ENCODE measurements at places on chromosomes 5 and 9.

DNA sequence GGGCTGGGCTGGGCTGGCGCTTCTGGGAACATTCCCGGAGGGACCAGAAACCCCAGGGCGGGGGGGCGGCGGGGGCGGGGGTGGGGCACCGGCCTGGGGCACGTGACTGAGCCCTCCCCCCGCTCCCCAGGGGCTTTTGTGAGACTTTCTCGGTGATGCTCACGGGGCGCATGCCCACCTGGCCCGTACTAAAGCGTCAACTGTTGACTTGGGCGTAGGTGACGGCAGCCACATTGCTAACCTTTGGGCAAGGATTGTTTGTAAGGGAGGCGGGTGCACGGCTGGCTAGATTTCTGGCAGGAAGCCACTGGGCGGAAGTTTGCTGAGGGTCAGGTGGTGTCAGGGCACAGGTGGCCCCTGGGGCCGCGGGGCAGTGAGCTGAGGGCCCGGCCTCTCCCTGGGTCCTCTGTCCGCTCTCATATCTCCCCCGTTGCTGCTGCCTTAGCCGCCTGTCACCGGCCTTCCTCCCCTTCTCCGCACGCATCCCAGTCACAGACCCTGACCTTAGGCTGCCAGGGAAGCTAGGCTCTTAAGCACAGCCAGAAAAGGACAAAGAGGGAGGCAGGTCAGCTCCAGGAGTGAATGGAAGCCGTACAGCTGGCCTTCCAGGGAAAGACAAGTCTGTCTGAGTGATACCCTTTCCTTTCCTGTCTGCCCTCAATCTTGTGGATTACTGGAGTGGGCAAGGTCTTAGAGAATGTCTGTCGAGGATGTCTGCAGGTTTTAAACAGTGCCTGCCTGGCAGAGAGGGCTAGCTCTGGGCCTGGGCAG is 812 bp downstream of the CACFD1 start:
- no peak for DNase-seq

DNA sequence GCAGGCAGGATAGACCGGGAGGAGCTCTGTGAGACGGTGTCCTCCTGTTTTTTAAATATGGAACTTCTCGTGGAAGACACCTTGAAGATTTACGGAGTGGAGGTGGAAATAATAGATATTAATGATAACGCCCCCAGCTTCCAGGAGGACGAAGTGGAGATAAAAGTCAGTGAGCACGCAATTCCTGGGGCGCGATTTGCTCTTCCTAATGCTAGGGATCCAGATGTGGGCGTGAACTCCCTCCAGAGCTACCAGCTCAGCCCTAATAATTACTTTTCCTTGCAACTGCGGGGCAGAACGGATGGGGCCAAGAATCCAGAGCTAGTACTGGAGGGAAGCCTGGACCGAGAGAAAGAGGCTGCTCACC is 621 bp downstream of the PCDHGA11 start:
- DNase-seq = no peak

DNA sequence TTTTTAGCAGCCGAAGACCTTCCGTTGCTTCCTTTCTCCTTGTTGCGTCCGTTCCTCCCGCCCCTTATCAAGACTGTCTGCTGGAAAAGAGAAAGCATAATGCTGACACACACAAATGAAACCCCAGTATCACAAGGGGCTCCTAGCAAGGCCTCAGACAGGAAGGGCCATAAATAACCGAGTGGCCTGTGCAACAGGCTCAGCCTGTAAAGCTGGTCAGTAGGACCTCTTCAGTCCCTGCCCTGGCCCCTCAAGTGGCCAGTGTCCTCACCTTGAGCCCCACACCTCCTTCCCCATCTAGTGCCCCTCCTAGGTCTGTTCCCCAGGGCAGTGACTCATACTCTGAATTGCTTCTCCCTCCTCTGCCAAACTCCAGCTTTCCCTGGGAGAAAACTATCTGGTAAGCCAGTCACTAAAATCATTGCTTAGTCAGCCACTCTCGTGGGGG is 174.6 kb upstream of the IL12B start:
- peak; percentile 49 for DNase-seq

GRCh38 chr5:4420681-4421080 is 719.4 kb upstream of the ADAMTS16 start:
- DNase-seq = no peak

DNA sequence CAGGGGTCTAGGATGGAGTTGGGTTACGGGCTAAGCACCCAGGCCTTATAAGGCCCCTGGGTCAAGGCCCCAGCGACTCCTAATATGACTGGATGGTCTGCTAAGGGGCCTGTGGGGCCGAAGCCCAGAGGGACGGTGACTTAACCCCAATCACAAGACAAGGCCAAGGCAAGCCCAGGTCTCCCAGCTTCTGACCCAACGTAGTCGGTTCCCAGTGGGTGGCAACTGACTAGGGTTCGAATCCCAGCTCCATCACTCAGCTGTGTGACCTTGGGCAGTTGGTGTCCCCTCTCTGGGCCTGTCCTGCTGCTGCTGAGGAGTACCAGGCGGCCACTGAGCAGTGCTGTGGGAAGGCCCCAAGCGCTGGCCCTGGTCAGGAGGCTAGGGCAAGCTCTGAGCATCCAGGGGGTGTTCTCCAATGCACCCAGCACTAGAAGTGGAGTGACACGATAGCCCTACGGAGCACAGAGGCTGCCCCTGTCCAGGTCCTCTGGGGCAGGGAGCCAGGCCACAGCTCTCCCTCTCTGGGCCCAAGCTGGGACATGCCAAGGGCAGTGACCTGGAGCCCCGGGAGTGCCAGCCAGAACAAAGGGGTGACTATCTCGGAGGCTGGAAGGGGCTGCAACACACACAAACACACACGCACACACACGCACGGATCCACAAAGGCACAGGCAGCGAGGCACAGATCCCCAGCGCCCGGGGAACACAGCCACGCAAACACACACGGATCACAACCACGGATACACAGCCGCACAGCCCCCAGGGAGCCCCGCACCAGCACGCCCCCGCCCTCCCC is 512 bp downstream of the AK1 start:
- no peak for DNase-seq

- no peak for DNase-seq
These were observed 60.4 kb upstream of the SPRY4 start for GRCh38 chr5:142385194-142385593.

GRCh38 chr9:33116860-33117259 is 40.4 kb upstream of the SMU1 start:
- DNase-seq = no peak

- DNase-seq = no peak
These were observed 83.5 kb downstream of the COL5A1 start for GRCh38 chr9:134724912-134725604.

- DNase-seq = peak; percentile 55
These were observed 12.0 kb downstream of the GPSM1 start for GRCh38 chr9:136339173-136339957.

DNA sequence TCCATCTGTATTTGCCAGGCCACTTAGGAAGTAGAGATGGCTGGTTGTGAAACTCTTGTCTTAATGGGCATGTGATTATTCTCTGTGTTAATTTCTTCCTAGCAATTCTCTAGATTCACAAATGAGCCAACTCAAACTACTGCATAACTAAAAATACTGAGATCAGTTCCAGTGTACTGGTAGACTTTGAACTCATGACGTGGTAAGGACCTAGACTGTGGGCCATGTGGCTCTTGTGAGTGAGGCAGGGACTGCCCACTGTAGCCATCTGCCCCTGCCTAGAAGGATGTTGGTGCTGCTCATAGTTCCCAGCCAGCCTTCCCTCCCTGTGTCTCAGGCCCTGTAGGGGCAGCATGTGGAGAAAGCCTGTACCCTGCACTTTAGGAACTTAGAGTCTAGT is 47.4 kb downstream of the CYSTM1 start:
- DNase-seq = no peak

- no peak for DNase-seq
These were observed 236.9 kb upstream of the NFIL3 start for GRCh38 chr9:91660521-91660920.

DNA sequence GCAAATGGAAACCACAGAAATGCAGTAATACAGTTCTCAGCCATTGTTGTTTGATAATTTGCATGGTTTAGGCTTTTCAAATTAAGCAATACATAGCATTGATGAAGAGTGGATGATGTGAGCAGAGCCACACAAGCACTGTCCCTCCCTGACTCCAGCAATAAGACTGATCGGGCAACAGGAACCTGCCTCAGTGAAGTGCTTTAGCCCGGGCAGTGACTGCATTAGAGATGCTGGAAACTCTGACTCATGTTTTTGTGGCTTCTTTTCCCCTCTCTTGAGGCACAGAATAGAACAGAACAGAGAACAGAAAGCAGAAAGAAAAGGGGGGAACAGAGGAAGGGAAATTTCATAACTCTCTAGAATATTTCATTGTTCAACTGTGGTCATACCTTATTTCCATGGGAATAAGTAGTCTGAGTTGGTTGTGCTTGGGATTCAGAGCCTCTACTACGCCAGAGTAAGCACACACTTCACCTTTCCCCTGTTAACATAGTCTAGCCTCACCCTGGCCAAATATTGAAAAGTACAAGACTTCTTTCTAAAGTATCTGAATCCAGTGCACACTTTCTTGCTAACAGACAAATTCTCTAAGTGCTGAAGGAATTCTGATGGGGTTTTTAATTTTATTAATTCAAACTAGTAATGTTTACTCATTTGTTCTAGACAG is 164.8 kb upstream of the VCAN start:
- peak; percentile 6 for DNase-seq

DNA sequence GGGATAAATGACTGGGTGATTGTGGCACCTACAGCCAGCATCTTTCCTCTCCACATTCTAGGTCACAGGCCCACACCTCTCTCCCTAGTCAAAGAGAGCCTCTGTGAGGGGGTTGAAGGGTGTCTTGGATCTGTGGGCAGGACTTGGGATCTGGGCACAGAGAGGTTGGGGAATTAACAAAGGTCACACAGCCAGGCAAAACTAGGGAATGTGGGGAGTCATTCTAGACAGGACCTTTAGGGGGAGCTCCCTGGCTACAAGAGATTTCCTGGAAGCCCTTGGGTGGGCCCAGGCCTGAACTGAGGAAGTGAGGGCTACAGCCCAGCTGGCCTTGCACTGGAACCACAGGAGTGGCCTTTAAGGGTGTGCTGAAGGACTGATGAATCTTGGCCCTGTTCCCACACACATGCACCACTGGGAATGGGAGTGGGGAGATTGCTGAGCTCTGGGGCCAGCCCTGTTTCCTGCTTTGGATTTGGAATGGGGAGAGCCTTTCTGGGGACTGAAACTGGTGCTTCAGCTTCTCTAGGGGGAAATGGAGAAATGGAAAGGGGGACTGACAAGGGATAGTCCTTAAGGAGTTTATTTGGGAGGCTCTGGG is 12.4 kb upstream of the CXXC5 start:
- DNase-seq = peak; percentile 64

DNA sequence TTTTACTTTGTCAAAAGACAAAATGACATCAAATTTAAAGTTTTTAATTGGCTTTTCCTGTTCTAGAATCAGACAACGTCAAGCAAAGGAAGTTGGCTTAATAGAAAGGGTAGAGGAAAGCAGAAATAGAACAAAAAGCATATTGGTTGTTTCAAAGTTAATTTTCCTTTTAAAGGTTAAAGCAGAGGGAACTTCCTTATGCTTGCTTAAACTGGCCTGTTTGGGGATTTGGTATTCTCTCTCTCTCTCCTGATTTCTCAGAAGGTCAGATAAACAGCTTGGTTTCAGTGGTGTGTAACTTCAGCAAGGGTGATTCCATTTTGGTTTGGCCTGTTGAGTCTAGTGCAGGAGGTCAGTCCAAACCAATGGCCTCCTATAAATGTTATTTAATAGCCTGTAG is 127.1 kb downstream of the SMARCA2 start:
- no peak for DNase-seq
